ENCODE measurements at places on chromosomes 4 and X. TPM values are rescaled to one million over a fixed set of nuclear protein-coding genes. Genes with fewer than 3 reads are reported as not detected.

Gene PAGE2B
- total RNA-seq: not detected

Gene AMELX
- not detected for total RNA-seq

Gene VCX3B
- not detected for total RNA-seq

Gene HPGDS
- not detected for total RNA-seq

Gene TMEM47
- 43.2 TPM for total RNA-seq

Gene STPG2
- not detected for total RNA-seq

Gene SOWAHD
- total RNA-seq: under 0.01 TPM

Gene SSX4
- not detected for total RNA-seq

Gene ITIH6
- total RNA-seq: not detected

Gene ASB5
- 0.33 TPM for total RNA-seq

Gene CCNB3
- 0.12 TPM for total RNA-seq

Gene CLIC2
- 6.2 TPM for total RNA-seq

Gene GAGE12E
- not detected for total RNA-seq

Gene IL2
- not detected for total RNA-seq

Gene MTTP
- not detected for total RNA-seq

Gene GPRASP1
- 8.6 TPM for total RNA-seq

Gene CENPVL1
- total RNA-seq: not detected

Gene GK2
- total RNA-seq: not detected

Gene KLF3
- 13.4 TPM for total RNA-seq

Gene GPR143
- not detected for total RNA-seq

Gene FATE1
- not detected for total RNA-seq

Gene TNIP3
- total RNA-seq: 0.25 TPM

Gene SYP
- total RNA-seq: 0.33 TPM

Gene ATP8A1
- 1.6 TPM for total RNA-seq

Gene OTC
- total RNA-seq: not detected

Gene FAAH2
- not detected for total RNA-seq

Gene CD38
- total RNA-seq: not detected

Gene C4orf51
- total RNA-seq: not detected

Gene BEND4
- 0.12 TPM for total RNA-seq

Gene MAP7D3
- total RNA-seq: 16.4 TPM

Gene EXOC1L
- total RNA-seq: not detected

Gene DRD5
- not detected for total RNA-seq

Gene SPATA4
- 0.37 TPM for total RNA-seq

Gene TIGD4
- 0.50 TPM for total RNA-seq

Gene MBNL3
- total RNA-seq: 1.5 TPM

Gene HELQ
- total RNA-seq: 16.5 TPM

Gene SHROOM4
- 0.62 TPM for total RNA-seq

Gene SLC34A2
- not detected for total RNA-seq
